ENCODE measurements at places on chromosomes 11 and 22.
A peak's percentile ranks its signal among the peaks of the same experiment; 100 is the strongest.

- DNase-seq: no peak
Observed at GRCh38 chr11:62508336-62509058, 38.1 kb downstream of the AHNAK start.

GRCh38 chr11:72668629-72669347 is 5.4 kb downstream of the PDE2A start:
- DNase-seq: no peak

DNA sequence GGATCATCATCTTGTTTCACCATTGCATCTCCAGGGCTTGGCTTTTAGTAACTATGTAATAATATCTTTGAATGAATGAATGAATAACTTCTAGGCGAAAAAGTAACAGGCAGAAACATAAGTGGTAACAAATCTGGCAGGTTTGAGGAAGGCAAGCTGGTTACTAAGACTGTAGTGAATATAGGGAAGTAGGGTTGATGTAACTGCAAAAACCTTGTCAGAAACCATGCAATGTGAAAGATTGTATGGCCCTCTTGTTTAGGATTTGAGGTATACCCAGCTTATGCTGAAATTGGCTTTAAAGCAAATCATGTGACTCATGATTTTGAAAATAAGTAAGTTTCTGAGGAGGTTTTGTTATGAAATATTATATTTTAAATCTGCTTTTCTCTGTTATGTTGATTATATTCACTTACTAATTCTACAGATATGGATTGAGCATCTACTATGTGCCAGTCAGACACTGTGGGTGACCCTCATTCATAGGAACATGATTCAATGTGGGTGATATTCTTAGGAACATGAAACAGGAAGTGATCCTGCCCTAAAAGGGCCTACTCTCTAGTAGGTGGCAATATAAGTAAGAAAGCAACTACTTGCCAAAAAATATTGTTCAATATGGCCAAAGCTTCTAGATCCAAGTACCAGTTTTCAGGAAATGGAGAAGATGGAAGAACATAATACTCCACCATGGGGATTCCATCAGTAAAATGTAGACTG is 115.5 kb upstream of the CCDC90B start:
- DNase-seq: no peak

DNA sequence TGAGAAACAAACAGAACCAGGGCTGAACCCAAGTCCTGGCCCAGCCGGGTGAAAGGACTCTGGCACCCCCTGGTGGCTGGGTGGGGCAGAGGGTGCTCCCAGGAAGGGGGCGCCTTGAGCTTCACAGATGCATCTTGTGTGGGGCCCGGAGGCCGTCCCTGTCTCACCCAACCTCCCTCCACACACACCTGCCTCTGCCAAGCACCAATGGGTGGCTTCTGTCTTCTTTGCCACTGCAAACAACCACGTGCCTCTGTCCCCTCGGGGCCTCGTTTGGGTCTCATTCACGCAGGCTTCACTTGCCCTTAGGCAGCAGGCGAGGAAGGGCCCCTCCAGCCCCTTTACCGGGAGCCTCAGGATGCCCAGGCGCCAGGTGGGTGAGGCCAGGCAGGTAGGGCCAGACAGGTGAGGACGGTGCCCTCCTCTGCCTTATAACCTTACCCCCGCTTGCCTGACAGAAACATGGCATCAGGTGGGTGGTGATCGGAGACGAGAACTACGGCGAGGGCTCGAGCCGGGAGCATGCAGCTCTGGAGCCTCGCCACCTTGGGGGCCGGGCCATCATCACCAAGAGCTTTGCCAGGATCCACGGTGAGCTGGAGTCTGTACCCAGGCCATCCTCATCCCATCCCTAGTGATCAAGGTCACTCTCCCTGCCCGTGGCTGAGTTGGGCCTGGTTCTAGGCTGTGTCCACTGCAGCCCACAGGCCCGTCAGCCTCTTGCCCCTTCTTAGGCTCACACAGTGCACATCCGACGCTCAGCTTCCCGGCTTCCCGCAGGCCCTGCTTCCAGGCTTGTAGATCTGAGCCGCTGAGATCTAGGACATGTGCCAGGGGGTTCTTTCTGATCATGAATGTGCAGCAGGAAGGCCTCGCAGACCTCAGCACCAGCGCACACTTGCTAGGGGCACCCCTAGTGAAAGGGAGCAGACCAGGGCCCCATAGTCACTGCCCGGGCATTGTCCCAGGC is 17.2 kb downstream of the POLR3H start:
- DNase-seq: no peak

DNA sequence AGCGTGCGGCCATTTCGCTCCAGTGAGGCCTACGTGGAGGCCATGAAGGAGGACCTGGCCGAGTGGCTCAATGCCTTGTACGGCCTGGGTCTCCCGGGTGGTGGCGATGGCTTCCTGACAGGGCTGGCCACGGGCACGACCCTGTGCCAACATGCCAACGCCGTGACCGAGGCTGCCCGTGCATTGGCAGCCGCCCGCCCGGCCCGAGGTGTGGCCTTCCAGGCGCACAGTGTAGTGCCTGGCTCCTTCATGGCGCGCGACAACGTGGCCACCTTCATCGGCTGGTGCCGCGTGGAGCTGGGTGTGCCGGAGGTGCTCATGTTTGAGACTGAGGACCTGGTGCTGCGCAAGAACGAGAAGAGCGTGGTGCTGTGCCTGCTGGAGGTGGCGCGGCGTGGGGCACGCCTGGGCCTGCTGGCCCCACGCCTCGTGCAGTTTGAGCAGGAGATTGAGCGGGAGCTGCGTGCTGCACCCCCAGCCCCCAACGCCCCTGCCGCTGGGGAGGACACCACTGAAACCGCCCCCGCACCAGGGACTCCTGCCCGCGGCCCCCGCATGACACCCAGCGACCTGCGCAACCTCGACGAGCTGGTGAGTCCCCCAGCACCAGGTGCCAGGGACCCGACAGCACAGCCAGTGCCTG is 1.8 kb downstream of the GAS2L1 start:
- DNase-seq: no peak

DNA sequence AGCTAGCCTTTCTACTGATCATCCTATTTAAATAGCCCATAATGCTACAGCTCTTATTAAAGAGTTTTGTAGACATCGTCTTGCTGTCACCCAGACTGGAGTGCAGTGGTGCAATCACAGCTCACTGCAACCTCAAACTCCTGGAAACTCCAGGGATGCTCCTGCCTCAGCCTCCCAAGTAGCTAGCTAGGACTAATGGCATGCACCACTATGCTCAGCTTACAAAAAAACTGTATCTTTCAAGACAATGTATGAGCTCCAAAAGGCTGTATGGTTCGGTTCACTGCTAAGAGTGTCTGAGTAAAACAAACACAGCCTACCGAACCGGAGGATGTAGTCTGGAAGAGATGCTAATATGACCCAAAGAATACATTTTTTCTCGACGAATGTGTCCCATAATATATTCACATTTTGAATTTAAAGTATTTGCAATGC is 2.6 kb downstream of the TAF1D start:
- DNase-seq: no peak

GRCh38 chr11:103729617-103730016 is 306.8 kb upstream of the DDI1 start:
- peak; percentile 4 for DNase-seq

DNA sequence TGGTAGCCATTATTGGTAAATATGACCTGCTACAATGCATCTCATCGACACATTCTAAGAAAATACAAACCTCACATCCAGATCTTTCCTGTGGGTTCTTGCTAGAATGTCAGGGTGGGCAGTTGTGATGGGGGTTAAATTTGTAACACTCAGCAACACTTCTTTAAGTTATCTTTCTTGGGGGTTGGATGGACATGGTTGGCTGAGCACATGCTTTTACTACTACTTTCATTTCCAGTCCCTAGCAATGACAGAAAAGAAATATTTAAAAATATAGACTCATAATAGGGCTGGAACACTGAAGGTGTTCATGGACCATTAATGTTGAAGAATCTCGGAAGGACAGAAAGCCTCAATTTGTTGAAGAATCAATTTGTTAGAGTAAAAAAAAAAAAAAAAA is 57.6 kb downstream of the APOL3 start:
- no peak for DNase-seq

DNA sequence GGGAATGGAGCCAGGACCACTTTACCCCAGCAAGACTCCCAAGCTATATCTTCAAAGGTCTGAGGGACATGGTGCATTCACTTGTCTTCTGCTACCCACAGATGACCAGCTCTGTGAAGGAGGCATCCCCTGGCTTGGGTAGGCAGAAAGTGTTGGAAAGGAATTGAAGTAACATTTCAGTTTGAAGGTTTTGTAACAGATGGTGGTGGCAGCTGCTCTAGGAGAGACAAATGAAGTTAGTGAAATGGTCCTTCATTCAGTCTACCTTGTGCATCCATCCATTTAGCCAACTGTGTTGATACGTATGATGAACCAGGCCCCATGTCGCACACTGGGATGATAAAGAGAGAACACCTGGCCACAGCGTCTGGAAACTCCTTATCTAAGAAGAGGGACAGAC is 140.5 kb downstream of the COMMD9 start:
- DNase-seq: no peak

DNA sequence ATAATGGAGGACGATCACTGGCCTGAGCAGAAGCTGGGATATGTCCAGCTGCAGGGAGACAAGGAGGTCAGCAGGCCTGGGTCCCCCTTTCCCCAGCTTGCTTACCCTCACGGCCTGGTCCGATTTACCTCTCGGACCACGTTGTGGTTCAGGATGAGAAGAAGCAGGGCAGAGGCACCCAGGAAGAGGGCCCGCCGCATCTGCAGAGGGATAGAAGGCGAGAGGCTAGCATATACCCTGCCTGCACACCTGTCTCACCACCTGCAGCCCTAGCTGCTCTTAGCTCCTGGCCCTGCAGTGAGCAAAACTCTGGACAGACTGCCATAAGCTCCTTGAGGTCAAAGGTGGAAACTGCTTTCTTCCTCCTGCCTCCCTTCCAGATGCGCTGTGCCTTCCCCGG is 1.3 kb downstream of the RNF215 start:
- no peak for DNase-seq

GRCh38 chr11:16001899-16002426 is 354.4 kb downstream of the SOX6 start:
- peak; percentile 99 for DNase-seq

DNA sequence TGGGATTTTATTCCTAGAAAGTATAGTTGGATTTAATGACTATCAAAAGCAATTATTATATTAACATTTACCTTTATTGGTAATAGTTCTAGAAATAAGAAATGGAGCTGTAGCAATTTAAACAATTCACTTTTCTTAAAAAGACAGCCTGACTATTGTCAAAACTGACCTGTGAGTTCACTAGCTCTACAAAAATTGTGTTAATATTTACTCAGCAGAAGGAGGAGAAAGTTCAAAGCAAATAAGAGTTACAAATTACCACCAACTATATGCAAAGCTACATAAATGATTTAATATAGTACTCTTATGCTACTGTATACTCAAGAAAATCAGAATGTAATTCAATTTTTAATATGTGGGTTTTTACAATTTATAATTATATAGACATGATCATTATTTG is 310.0 kb downstream of the DCDC1 start:
- DNase-seq: no peak

DNA sequence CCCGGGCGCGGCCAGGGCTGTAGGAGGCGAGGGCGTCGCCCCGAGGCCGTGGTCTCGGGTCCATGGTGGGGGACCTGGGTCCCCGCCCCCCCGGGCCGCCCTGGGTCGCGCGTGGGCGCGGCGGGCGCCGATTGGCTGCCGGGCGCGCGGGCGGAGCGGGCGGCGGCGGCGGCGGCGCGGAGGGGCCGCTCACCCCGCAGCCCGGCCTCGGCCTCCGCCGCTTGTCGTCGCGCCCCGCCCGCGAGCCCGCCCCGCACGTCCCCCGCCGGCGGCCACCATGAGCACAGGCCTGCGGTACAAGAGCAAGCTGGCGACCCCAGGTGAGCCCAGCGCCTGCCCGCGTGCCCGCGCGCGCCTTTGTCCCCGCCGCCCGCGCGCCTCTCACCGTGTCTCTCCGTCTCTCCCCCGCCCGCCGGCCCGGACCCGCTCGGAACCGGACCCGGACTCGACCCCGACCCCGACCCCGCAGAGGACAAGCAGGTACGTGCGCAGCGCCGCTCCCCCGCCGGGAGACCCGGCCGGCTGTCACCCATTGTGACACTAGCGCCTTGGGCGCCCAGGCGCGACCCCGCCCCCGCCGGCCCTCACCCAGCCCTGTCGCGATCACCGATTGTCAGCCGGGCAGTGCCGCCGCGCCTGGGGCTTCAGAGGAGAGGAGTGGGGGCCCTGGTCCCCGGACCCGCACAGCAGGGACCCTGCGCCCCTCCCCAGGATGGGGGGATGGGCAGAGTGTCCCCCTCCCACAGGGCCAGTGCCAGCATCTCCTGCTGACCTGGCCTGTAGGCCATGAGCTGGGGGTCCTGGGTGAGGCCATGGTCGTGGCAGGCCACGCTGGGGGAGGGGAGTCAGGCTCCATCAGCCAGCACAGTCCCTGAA is at the start of gene SEPTIN5:
TSS of gene SEPTIN5 (plus strand) at position 192 of the 876 bp plus-strand sequence. CDS start at position 278, 86 bp downstream.
- DNase-seq: no peak

DNA sequence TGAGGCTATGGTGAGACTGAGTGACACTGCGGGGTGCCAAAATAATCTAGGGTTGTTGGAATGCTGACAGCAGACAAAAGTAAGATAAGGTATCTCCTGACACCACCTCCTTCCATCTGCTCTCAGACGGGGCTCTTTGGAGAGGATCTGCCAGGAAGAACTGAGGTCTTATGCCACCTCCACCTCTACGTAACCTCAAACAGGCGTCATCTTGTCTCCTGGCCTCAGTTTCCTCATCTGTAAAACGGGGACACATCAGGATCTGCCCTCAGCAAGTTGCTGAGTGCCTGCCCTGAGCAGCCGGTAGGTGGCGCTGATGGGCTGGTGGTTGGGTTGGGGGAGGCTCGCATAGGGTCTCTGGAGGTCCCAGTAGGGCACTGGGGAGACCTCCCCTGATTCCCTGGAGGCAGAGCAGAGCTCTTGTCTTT is 1.7 kb upstream of the MYEOV start:
- no peak for DNase-seq

DNA sequence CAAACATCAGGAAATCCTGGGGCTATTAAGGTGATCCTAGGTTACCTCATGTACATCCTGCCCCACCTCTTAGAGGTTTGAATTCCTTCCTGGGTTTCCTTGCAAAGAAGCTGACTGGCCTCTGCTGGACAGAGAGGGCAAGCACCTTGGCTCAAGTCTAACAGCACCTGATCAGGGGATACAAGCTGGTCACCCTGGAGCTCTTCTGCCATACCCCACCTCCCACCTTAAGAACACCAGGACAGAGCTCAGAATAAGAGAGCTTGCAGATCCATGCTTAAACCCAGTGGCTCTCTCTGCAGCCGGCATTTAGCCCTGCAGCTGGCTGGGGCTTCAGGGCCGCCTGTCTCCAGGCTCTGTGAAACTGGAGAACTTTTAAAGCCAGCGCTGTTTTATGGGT is 386.6 kb upstream of the NARS2 start:
- DNase-seq: no peak

GRCh38 chr11:76863196-76863777 is 2.6 kb downstream of the ACER3 start:
- DNase-seq: no peak

- peak; percentile 30 for DNase-seq
Observed at GRCh38 chr11:38791346-38791961, 2193.4 kb upstream of the RAG2 start.

DNA sequence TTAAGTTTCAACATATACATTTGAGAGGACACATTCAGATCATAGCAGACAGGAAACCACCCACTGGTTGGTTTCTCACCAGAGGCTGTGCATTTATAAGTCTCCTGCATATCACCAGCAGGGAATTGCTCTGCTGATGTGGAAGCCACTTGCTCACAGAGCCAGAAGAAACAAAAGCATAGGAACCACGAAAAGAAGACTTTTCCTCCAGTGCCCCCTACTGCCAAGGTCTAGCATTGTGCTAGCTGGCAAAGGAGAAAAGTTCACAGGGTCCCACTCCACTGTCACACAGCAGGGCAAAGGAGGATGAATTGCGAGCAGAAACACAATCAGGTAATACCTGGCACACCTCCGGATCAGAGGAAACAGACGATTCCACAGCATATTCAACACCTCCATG is 28.9 kb upstream of the ISX start:
- no peak for DNase-seq
